ENCODE measurements at places on chromosomes 4 and X.

DNA sequence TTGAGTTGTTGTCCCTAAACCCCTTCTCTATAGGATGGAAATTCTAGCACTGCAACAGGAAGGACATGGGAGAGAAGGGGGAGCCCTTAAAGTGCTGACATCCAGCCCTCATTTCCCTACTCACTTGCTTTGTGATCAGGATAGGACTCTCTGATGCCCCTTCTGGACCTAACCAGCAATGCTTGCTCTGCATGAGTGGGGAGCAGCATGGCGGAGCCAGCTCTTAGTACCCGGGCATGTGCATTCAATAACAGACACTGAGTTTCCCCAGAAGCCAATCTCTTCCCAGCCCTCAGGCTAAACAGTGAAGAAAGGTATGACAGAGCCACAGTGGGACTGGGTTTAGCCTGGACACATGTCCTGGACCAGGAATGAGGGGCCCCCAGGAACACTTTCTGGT, 14.0 kb downstream of the SOD3 start:
- no peak for DNase-seq

- no peak for DNase-seq
Measured at GRCh38 chr4:137347371-137347770, 184.9 kb downstream of the PCDH18 start.

DNA sequence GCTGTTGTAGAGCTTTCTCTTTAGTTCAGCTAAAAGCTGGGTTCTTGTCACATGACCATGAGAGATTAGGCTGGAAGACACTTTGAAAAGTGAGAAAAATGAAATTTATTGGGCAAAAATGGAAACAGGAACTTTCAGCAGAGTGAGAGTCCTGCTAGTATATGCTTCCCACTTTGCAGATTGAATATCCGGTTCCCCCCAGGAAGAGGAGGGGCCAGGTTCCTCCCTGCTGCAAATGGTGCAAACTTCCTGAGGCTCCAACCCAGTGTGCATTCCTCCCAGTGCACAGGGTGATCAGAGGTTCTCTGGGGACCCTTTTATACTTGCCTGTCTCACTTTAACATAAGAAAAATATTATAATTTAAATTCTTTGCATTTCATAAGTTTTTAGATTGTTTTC, 119.9 kb upstream of the SPIN4 start:
- DNase-seq, result no peak

DNA sequence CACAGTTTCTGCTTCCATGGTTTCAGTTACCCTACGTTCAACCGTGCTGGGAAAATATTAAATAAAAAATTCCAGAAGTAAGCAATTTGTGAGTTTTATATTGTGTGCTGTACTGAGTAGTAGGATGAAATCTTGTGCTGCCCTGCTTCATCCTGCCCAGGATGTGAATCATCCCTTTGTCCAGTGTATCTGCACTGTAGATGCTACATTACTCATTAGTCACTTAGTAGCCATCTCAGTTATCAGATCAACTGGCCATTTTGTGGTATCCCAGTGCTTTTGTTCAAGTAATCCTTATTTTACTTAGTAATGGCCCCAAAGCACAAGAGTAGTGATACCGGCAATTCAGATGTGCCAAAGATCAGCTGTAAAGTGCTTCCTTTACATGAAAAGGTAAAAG, 97.9 kb downstream of the COX18 start:
- peak; percentile 54 for DNase-seq

DNA sequence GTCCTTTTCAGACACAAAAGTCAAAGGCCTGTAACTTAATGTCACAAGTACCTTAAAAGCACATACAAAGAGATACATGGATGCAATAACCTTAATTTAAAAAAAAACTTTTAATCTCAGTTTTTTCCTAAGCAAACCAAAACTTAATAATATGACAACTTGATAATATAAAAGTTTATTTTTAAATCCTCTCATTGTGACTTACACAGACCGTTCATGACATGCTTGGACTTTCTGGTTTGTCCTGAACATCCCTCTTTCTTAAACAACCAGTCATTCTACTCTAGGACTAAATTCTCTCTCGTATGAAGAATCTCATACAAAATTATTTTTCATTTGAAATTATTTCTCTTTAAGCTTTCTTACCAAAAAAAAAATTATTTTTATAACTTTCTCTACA, 43.1 kb upstream of the CYP2U1 start:
- DNase-seq, result no peak

DNA sequence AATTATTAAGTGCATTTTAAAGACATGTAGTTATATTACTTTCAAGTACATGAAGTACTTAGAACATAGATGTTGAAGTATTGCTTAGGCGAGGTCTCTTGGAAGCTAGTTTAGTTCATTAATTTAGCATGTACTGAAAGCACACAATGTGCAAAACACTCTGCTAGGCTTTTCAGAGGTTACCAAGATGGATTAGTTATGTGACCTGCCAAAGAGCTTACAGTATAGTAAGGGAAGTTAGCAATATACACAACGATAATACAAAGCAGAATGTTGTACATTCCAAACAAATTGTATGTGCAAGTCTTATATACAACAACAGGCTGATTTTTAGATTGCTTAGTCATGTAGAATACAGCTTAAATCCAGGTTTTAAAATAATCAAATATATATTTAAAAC, 118.5 kb upstream of the NRK start:
- no peak for DNase-seq

DNA sequence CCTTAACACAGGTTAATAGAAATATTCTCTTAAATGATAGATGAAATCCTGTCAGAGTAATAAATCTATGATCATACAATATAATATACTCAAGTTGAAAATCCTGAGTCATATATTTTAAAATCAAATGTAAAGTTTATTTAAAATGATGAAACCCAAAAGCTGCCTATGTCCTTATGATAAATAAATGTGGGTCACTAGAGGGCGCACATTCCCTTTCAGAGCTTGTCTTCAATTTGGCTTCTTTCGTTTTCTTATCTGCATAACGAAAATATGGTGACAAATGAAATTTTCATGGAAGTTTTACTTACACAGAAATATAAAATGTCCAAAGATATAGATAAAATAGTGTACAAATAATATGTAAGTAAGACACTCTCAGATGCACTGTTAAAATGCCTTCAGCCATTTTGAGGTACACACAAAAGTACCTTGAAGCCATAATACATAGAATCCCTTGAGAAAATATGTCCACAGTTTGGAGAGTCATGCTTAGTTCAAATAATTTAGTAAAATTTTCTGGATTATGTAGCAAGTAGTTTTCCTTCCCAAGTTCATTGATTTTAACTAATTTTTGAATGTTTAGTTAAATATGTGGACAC, 680.4 kb downstream of the DMD start:
- DNase-seq, result peak; percentile 2

DNA sequence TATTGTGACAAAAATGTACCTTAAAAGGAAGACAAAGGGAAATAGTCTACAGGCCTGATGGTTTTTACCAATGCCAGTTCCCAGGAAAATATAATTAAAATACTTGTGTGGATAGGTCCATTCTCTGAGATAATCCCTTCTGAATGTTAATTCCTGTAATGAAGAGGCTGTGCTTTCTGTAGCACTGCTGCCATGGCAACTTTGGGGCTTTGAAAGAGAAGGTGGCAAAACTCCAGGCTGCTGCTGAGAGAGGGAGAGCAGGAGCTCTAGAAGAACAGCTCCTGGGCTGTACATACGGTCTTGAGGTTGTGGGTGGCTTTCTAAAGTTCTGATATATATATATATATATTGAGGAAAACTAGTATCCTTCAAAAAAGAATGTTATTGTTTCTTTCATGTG, 125.4 kb downstream of the PDLIM5 start:
- DNase-seq, result no peak

DNA sequence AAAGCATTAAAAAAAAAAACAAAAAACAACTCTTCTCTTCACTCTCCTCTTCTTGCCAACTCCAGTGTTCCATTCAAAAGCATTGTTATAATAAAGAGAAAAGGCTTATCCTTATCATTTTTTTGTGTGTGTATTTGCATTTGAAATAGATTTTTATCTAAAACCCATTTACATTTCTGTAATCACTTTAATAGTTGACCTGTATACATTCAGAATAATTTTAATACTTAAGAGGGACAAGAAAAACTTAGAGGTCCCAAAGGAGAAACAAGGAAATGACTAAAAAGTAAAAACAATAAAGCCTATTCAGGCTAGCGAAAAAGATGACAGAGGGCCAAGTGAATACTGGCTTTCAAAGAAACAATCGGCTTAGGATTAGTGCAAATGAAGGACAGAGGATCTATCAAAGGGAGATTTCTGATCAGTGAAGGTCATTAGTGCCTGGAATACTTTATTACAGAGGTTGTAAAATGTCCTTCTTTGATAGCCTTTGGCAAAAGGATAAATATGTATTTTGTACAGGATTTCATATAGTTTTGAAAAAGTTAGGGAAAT, 808.3 kb downstream of the RPA4 start:
- peak; percentile 38 for DNase-seq

- DNase-seq, result no peak
Measured at GRCh38 chr4:61533140-61533539, 333.0 kb downstream of the ADGRL3 start.

GRCh38 chr4:163330916-163331628, 1.3 kb downstream of the NPY1R start:
- DNase-seq, result no peak

- DNase-seq, result no peak
Measured at GRCh38 chrX:29315931-29316330, 728.7 kb downstream of the IL1RAPL1 start.

GRCh38 chr4:100510551-100510950, 7.3 kb downstream of the EMCN start:
- DNase-seq, result no peak

DNA sequence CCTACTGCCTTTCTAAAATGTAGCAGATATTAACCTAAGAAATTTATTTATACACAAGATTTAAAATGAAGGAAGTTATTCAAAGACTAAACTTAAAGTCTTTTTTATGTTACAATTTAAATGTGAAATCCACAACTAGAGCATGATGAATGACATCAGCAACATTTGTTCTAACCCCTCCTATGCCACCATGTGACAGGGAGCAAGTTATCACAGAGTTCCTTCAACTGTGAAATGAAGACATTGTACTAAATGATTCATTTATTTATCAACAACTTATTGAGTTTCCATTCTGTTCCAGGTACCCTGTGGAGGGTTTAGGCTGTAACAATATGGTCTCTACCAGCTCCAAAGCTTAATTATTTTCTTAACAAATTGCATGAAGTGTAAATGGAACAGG, 76.9 kb downstream of the SLC39A8 start:
- DNase-seq, result peak; percentile 26

DNA sequence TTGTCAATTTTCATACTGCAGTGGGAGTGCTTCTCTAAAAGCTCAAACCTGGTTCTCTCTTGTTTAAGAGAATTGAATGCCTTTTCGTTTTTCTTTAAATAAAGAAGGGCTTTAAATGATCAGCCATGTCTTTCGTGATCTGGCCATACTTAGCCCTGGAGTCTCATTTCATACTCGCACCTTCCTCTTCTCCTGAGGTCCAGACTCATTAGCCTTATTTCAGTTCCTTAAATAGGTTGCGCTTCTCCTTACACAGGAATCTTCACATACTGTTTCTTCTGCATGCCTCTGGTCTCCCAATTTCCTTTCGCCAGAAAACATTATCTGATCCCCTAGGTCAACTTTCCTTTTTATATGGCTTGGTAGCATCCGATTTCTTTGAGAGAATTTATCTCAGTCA, 565.6 kb upstream of the TENM3 start:
- no peak for DNase-seq

- peak; percentile 4 for DNase-seq
Measured at GRCh38 chr4:6225469-6225868, 25.1 kb upstream of the JAKMIP1 start.

- no peak for DNase-seq
Measured at GRCh38 chrX:69144838-69145680, 20.2 kb downstream of the PJA1 start.

DNA sequence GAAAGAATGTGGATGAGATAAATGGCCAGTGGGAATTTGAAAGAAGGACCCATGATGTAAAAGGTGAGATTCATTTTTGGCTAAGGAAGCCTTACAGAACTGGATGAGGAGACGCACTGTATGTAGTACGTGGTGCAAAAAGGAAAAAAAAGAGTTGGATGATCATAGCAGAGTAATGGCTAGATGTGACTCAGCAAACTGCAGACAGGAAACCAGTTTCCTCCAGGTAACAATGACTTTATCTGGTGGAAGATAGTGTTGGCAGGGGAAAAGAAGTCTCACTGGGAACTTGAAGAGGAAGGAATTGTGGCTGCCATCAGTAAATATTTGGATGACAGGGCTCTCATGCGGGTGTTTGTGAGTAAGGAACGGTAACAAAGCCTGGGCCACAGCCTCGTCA, 243.2 kb downstream of the CPE start:
- no peak for DNase-seq

DNA sequence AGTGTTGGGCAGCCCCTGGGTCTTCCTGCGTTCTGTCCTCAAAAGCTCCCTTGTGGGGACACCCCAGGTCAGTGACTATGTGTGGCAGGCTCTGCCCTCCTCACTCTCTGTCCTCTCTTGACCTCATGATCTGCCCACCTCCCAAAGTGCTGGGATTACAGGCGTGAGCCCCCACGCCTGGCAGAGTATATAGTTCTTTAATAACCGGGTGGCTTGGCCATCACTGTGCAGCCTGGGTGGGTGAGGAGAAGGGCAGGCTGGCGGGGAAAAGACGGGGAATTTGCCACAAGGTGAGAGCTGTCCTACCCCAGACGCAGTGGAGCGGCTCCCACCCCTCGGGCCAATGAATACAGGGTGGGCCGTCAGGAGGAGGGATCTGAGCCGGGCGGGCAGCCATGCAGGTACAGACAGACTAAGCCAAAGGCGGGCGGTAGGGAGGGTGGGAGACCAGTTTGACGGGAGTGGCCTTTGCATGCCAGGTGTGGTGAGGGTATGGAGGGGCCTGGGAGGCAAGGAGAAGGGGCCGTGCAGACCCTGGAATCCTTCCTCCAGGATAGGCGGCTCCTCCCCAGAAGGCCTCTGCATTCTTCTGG, 2.5 kb downstream of the SH3BP2 start:
- no peak for DNase-seq

GRCh38 chr4:8000247-8000646, 60.6 kb upstream of the AFAP1 start:
- DNase-seq, result no peak

DNA sequence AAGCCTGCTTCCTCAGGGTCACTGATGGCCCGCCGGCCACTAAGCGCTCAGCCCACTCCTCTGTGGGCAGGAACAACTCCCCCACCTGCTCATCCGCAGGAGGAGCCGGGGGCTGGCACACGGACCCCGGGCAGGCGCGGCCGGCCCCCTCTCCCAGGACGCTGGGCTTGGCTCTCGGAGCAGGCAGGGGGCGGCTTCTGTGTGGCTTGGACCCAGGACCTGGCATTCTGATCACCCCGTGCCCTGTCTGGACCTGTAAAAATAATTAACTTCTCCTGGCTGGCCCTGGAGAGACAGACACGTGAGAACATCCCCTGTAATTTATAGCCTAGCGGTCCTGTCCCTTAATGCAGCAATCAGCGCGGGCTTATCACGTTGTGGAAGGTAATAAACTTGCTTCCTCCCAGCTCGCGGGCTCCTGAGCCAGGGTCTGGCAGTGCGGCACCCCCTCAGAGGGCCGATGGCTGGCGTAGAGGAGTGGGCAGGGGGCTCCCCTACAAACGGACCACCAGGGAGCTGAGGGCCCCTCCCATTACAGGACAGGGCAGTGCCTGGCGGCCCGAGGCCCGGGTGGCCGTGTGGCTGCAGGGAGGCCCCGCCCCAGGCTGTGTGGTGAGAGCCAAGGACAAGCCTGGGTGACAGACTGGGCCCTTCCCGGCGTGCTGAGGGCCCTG, 84.5 kb upstream of the NKX1-1 start:
- no peak for DNase-seq
